Panc1 (cell line): ENCODE measurements at places on chromosomes 1 and 21.

- DNase-seq = no peak
Observed at GRCh38 chr21:39173716-39174680, 9.3 kb downstream of the PSMG1 start.

- no peak for DNase-seq
Observed at GRCh38 chr1:155191904-155192303, 15.8 kb downstream of the THBS3 start.

- DNase-seq = no peak
Observed at GRCh38 chr1:179094818-179095217, 12.9 kb downstream of the TOR3A start.

- no peak for DNase-seq
Observed at GRCh38 chr21:37208056-37208721, 58.9 kb downstream of the VPS26C start.

- no peak for DNase-seq
Observed at GRCh38 chr1:167298325-167298724, 77.6 kb downstream of the POU2F1 start.

DNA sequence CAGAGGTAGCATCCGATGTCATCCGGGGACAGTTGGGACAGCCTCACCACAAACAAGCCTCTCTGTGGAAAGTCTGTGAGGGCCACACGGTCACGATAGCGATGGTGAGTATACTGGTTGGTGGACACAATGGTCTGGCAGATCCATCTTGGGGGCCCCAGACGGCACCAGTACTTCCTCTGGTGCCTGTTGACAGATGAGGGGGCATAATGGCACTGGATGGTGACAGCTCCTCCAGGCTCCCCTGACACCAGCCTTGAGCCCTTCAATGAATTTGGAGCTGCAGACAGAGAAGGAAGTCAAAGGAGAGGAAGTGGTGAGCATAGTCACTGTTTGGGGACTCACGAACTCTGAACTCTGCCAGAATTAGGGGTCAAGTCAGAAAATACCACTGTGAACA, 8.0 kb downstream of the FCAMR start:
- no peak for DNase-seq

DNA sequence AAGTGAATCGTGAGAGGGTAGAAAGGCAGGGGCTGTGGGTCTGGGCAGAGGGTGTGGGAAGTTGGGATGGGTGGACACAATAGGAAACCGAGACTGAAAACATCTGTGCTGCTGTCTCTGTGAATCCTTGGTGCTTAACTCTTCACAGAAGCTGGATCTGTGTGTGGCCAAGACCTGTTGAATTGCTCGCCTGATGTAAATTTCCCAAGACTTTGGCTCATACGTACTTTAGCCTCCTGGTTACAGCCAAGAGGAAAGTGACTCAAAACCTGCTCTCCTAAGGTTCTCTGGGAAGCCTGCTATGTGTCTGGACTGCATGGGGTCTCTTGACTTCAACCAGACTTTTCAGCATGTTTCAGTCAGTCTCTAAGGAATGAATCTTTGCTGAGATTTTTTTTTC, 270.3 kb downstream of the RWDD3 start:
- DNase-seq = no peak

DNA sequence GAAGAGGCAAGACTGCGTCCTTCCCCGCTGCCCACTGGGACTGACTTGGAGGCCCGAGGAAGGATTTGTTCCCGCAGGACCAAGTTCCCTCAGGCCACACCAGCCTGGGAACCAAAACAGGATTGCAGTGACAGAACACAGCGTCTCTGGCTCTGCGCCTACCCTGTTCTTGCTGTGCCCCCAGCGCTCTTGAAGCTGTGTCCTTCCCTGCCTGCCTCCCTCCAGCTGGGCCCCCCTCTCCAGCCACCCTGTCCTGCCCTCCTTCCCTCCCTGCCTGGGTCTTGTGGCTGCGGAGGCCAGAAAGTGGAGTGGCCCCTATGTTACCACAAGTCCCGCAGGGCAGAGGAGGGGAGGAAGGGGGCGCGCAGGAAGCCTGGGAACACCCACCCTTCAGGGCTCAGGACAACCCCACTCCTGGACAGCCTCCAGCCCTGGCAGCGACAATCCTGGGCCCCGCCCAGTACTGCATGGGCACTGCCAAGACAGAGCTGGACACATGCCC, 164.9 kb downstream of the DYRK1A start:
- DNase-seq = no peak

- DNase-seq = no peak
Observed at GRCh38 chr1:222786121-222786520, 28.7 kb upstream of the DISP1 start.

- no peak for DNase-seq
Observed at GRCh38 chr1:194052514-194053338, 866.3 kb upstream of the B3GALT2 start.

GRCh38 chr1:114669562-114670082, at the start of gene DENND2C:
DENND2C (minus strand) TSS chr1:114670049; CDS start chr1:114625984, 44,065 bp downstream.
- DNase-seq = no peak

GRCh38 chr1:13749543-13750341, 49.8 kb downstream of the PRDM2 start:
- no peak for DNase-seq

GRCh38 chr1:183148599-183148998, 37.5 kb upstream of the LAMC2 start:
- no peak for DNase-seq

GRCh38 chr1:71533950-71534349, 453.1 kb upstream of the ZRANB2 start:
- DNase-seq = no peak

- DNase-seq = no peak
Observed at GRCh38 chr1:204733289-204733688, 47.8 kb upstream of the LRRN2 start.

GRCh38 chr1:114196992-114197907, 43.6 kb upstream of the SYT6 start:
- DNase-seq = no peak

DNA sequence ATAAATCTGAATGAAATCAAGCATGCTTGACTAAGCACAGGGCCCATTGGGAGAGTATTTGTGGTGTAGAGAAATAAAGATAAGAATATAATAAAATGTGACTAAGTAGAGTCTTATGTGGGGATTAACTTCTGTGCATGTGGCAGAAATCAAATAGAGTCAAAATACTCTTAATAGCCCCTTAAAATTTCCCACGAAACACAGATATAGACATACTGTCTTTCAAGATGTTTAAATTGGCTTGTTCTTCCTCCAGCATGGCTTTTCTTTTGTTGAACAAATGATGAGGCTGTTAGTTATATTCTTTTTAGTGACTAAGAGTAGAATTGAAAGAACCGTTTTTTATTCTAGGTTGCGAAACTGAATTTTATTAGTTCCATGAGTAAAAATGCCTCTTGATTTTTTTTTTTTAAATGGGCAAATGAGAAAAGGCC, 112.3 kb downstream of the RPS6KC1 start:
- no peak for DNase-seq
